ENCODE measurements at places on chromosomes 4 and X. TPM values are rescaled to one million over a fixed set of nuclear protein-coding genes. Genes with fewer than 3 reads are reported as not detected.

The KIT gene
- total RNA-seq: 19.5 TPM

DNA sequence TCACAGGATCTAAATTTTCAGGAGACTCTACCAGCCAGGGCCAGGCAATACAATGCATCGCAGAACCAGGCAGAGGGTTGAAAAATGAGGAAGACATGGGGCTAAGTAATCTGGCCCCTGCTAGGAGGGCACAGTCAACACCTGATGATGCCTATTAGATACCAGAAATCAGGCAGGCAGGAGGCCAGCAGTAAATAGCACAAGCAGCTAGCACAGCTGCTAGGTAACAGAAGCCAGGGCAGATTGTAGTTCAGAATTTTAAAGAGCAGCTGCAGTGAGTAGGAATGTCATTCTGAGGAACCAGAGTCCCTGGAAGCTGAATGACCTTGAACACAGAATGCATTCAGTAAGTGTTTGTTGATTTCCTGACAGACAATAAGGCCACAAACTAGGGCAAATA lies 38.8 kb upstream of the TRPC5OS start:
- no peak for DNase-seq

GRCh38 chr4:168847771-168848502 lies 162.1 kb downstream of the CBR4 start:
- DNase-seq: no peak

DNA sequence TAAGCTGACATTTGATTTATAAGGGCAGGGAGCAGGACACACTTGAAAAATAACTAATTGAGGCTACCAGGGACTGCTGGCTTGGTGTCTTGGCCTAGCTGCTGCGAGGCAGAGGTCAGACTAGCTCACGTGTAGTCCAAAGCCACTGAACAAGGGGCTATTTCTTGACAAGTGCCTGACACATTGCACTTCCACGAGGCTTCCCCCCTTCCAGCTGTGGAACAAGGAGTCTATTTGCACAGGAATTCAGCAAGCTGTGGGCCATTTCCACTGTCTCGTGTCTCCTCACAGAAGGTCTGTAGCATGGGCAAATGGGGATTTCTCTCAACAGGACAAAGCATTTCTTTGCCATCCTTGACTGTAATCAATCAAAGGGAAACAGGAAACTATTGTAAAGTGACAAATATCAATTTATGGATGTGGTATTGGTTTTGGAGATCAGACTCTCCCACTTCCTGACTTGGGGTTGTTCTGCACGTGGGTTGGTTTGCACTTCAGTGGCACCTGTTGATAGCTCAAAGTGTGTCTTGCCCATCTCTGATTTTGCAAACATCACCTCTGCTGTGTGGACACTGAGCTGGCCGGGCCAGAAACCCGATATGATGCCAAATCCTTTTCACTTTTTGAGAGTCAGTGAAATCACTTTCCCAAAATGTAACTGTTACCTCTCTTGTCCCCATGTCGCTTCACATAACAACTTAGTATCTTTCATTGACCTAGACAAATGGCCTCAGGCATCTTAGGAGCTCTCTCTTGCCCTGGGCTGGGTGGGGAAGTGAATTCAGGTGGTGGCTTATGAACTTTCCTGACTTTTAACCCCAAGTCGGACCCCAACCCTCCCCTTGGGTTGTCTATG lies 107.4 kb upstream of the MAMLD1 start:
- peak; percentile 31 for DNase-seq

GRCh38 chrX:9342561-9343051 lies 122.3 kb upstream of the TBL1X start:
- DNase-seq: peak; percentile 77

DNA sequence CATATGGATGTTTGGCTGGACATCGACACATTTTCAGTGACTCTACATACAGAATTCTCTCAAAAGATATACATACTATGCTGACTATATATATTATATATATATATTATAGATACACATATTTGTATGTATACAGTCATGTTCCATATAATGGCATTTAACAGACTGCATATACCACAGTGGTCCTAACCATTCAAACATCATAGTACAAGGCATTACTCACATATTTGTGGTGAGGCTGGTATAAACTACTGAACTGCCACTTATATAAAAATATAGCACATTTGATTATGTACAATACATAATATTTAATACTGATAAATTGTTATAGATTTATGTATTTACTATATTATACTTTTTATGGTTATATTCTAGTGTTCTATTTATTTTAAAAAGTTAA lies 168.5 kb downstream of the IL15 start:
- no peak for DNase-seq

- no peak for DNase-seq
Observed at GRCh38 chr4:169253113-169253671, 17.6 kb downstream of the SH3RF1 start.

GRCh38 chrX:12065251-12065650 lies 73.0 kb upstream of the FRMPD4 start:
- no peak for DNase-seq

DNA sequence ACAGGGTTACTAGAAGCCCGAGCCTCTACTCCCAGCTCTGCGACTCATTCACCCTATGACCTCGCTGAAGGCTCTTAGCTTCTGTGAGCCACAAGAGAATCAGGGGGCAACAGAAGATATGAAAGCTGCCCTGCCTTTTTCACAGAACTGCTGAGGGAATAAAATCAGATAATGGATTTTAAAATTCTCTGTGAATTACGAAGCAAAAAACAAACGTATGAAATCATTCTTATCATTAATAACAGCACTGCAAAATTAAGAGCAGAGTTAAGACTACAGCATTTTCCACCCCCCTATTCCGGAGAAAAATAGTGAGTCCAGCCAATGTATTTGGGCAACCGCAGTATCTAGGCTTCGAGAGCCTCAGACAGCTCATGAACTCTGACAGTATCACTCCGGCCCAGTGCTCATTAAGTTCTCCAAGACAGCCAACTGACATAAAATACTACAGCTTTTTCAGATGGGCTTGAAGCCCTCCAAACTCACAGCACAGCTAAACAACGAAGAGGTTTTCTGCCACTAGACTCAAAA lies 33.4 kb downstream of the AFAP1 start:
- DNase-seq: no peak

DNA sequence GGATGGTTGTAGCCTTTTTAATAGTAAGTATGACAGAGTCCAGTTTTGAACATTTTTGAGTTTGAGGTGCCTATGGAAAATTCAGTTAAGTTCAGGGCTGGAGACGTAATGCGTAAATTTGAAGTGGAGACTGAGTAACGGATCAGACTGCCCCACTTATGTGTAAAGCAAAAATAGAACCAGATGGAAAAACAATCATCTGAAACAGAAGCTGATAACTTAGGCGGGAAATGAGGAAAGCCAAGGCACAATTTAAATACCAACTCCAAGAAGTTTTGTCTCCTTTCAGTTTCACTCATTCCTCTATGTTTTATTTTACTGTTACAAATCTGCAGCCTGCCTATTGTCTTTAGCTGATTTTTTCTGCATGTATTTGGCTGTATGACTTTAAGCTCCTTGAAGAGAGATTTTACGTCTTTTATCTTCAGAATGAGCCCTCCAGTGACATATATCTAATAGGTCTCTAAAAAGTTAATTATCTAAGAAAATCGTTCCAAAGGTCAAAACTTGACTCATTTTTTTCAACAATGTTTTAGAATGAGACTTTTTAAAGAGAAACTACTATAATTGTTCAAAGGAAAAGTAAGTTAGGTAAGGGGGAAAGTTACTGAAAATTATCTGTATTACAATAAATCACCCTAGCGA lies 1.1 kb downstream of the SGCB start:
- DNase-seq: no peak

DNA sequence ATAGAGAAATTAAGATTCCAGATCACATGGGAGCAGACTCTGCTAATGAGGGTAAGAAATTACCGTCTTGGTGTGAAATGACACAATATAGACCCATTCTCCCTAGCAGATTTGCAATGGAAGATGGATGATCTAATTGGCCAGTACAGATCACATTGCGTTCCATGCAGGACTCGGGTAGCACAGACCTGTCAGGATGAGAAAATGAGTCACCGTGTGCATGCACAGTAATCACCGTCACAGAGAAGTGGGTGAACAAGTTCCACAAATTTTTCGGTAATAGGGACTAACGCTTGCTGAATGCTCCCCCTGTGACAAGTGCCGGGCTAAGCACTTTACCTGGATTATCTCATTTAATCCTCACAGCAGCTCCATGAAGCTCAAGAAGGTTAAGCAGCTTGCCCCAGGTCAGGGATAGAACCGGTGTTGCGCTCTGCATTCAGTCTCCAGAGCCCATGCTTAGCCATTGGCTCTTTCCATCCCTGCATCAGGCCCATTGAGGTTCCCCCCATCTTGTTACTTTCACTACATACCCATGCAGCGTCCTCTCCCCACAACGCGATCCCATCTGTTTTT lies 375.6 kb downstream of the FBXW7 start:
- no peak for DNase-seq

The EXOC1L gene
- total RNA-seq: not detected

GRCh38 chr4:123480706-123481418 lies 84.3 kb downstream of the SPRY1 start:
- DNase-seq: no peak

DNA sequence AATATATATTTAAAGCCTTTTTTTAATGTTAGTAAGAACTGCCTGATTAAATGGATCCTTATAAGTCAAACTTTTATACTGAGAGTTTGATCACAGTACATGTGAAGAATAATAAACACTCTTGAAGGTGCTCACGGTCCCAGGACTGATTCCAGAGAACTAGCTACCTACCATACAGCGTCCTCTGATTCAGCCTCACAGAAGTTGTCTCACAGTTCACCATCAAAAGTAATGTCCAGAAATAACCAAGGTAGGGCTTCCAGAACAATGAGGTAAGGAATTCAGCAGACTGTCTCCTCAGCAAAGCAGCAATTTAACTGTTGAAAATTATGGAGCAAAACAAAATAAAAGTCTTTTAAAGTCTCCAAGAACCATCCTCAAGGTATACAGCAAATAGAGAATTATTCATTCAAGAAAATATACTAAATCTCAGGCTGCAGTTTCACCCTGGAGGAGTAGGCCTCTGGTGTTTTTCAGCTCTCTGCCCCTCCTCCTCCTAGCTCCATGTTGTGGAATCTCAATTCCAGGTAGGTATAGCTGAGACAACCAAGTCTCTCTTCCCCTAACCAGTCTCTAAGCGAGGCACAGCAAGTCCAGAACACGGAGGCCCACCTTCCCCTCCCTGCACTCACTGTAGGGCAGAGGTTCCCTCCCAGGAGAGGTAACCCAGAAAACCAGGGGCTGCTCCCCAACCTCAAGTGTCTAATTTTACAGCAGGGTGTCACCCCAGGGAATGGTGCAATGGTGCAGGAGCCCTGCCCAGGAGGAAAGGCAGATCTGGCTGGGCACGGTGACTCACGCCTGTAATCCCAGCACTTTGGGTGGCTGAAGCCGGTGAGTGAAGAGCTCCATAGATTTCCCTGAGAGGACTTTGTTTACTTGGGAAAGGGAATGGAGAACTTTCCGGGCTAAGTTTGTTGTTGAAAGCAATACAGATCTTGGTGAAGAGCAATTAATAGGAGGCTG lies 28.6 kb downstream of the FAM241A start:
- DNase-seq: no peak

- no peak for DNase-seq
Observed at GRCh38 chr4:8739820-8740665, 131.6 kb downstream of the HMX1 start.

The VCX2 gene
- total RNA-seq: not detected

The CHIC2 gene
- total RNA-seq: 22.2 TPM

The GPR34 gene
- total RNA-seq: not detected

DNA sequence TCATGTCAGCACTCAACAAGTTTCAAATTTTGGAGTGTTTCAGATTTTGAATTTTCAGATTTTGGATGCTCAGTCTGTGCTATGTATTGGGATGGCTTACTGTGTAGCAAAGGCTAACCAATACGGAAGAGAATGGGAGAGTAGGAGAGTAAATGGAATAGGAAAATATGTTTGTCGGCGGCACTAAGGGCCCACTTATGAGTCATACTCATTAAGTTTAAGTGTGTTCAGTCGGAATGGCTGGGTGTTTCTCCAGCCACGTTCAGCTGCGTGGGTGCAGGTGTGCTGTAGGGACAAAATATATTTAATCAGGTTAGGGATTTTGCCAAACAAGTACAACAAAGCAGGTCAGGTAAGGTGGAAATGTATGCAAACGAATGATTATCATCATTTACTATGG lies 13.6 kb downstream of the FTHL17 start:
- DNase-seq: no peak

DNA sequence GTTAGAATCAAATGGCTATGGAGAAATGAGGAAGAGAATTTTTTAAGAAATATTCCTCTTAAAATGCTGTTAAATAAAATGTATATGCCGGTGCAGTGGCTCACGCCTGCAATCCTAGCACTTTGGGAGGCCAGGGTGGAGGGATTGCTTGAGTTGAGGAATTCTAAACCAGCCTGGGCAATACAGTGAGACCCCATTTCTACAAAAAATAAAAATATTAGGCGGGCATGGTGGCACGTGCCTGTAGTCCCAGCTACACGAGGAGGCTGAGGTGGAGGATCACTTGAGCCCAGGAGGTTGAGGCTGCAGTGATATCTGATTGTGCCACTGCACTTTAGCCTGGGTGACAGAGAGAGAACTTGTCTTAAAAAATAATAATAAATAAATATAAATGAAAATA lies 7.9 kb upstream of the FUNDC1 start:
- no peak for DNase-seq

DNA sequence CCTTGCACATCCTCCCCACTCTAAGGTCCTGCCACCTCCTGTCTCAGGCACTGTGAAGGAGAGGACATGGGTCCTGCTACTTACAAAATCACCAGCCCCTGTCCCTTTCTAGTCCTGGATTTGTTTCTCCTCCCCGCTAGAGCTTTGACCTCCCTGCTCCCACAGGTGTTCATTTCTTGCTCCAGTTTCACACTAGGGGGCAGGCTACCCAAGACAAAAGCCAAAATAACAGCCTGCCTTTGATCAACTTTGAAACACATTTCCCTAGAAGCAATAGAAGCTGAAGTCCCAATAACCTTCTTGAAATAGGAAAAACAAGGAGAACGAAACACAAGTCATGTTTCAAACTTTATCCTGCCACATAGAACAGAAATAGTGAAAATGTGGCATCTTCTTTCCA lies 164.4 kb downstream of the QDPR start:
- DNase-seq: no peak

DNA sequence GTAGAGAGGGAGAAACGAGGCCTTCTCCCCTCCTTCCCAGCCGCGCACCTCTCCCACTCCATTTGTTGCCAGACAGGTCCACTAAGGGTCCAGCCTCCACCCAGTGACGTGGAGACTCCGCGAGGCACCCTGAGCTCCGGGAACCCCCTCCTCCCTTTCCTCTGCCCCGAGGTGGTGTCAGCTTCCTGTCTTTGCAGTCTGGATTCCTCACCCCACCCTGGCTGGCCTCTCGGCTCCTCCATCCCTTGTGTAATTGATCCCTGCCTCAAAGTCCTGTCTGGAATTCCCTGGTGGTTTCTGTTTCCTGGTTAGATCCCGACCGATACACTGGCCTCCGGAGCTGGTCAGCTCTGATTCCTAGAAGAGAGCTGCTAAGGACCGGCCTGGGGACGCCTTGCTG lies 105.9 kb upstream of the SCOC start:
- DNase-seq: no peak

GRCh38 chr4:65552057-65552456 lies 118.2 kb downstream of the EPHA5 start:
- DNase-seq: no peak

Measured in type B pancreatic cell (in vitro differentiated cells).